NCI-H226 (cell line): ENCODE measurements at places on chromosomes 13 and 19.

DNA sequence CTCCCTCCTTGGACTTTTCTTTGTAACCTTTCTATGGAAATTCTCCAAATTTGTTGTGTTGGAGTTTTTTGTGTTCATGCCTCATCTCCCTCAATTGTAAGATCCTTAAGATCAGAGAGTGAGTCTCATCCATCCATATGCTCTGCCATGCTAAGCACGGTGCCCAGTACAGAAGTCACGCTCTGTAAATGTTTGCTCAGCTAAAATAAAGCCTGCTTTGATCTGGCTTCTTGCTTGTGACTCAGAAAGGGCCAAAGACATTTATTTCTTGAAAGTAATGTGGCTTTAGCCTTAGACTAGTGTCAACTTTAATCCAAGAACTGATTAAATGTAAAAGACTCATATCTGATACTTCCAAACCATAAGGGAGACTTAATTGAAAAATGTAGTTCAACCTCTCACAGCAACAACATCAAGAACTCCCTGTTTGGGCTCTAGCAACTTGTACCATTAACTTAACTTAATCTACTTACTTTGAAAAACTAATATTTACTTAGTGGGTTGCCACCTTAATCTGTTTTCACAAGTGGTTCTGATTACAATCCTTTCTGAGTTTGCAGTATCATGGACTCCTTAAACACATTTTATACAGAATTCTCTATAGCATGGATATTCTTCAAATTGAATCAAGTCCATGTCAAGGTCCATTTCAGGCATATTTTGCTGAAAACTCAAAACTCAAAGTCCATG is 100.2 kb downstream of the KL start:
- DNase-seq, result no peak

DNA sequence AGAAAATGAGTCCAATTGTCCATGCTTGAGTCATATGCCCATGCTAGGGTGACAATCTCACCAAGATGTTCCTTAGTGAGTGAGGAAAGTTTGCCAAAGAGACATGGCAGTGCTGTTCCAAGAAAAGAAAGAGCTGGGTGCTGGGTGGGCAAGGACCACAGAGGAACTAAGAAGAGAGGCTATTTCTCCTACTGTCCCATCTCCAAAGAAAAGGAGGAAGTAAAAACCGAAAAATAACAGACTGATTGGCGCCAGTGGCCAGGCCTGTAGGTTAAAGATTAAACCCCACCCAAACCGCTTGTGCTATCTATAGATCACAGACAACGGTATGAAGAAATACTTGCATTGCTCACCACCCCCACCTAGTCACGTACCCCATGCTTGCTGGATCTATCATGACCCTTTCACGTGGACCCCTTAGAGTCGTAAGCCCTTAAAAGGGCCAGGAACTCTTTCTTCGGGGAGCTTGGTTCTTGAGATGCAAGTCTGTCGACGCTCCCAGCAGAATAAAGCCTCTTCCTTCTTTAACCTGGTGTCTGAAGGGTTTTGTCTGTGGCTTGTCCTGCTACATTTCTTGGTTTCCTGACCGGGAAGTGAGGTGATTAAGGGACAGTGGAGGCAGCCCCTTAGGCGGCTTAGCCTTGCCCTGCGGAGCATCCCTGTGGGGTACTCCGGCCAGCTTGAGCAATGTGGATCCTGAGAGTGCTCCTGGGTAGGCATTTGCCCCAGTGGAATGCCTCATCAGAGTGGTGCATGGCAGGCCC is 606.5 kb downstream of the UQCRFS1 start:
- DNase-seq, result no peak

DNA sequence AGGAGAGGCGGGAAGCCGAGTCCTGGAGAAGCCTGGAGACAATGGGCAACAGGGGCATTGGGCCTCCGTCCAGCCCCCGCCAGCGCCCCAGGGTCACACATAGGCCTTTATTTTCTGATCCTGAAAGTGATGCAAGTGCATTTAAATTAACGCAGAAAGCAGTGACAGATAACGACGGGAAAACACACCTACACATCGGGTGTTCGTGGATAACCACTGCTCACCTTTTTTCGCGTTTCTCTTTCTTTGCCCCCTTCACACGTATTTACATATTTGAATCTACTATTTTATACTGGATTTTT is 30.4 kb upstream of the GRTP1 start:
- no peak for DNase-seq

DNA sequence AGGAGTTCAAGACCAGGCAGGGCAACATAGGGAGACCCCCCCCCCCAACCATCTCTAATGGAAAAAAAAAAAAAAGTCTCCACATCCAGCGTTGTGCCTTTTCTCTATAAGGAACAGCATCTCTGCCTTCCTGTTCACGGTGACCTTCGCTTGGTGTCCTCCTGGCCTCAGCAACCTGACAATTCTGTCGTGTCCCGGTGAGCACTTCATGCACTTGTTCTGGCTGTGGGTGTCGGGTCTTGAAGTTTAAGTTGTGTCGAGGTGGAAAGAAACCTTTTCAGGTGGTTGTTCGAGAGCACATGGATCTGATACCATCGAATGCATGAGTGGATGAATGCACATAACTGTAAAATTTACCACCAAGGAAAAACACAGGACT is 594 bp downstream of the ZNF559 start:
- no peak for DNase-seq

DNA sequence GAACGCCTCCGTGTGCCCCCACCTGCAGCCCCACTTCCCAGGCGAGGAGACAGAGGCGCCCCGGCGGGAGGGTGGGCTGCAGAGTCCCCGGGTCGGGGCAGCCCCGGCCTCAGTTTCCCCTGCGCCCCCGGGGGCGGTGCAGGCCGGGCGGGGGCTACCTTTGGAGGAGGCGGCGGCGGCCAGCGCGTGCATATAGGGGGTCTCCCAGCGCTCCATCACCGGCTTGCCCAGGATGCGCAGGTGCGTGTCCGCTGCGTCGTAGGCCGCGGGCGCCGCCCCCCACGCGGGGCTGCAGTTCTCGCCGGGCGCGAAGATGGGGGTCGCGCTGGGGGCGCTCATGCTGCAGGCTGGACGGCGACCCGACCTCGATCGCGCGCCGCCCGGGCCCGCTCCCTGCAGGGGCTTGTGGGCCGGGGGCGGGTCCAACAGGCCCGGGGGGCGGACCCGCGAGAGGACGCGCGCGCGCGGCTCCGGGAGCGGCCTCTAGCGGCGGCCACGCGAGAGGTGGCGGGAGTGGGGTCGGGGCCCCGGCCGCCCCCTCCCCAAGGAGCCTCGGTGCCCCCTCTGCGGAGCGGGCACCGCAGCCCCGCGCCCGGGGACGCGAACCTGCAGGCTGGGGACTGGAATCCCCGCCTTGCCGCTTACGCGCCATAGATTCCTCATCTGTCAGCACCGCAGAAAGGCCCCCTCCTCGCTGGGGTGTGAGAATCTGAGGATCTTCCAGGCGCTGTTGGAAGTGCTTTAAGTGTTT is at the start of gene GAMT:
Gene GAMT (minus strand): TSS at position 405 of the 751 bp plus-strand sequence. CDS start 66 bp downstream, at position 339.
- DNase-seq, result peak; percentile 31

DNA sequence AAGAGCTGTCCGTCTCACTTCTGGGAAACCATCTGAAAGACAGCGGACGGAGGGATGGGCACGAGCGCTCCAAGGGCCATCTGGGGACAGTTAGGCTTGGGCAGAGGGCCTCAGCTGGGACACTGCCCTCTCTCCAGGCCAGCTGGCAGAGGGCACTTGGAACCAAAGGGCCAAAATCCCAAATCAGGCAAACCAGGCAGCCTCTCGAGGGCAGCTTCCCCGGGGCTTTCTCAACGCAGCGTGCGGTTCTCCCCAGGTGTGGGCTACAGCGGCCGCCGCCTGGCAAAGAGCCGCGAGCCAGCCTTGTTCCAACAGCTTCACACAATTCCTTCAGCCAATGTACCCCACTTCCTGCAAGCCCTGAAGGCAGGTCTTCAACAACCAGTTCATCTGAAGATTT is 5.0 kb downstream of the MLLT1 start:
- no peak for DNase-seq

GRCh38 chr13:30870049-30870884 is 35.8 kb upstream of the MEDAG start:
- peak; percentile 88 for DNase-seq

- DNase-seq, result peak; percentile 24
Observed at GRCh38 chr19:31127134-31127967, 221.9 kb downstream of the TSHZ3 start.

DNA sequence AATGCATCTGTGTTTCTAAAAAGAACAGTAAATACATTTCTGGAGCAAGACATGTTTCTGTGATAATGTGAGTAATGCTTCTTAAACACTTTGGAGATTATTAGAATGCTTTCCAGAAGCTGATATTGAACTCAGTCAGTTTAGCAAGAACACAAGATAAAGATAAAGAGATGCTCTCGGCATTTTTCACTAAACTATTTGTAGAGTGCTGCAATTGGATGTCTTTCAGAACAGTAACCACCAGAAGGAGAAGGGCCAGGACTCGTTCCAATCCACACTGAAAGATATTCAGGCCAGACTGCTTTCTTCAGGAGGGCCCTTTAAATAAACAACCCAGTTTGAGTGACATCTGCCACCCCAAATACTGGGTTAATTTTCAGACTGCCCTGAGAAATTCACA is 456.0 kb downstream of the TBC1D4 start:
- no peak for DNase-seq

GRCh38 chr13:36356058-36356457 is 9.9 kb upstream of the SPART start:
- DNase-seq, result no peak

DNA sequence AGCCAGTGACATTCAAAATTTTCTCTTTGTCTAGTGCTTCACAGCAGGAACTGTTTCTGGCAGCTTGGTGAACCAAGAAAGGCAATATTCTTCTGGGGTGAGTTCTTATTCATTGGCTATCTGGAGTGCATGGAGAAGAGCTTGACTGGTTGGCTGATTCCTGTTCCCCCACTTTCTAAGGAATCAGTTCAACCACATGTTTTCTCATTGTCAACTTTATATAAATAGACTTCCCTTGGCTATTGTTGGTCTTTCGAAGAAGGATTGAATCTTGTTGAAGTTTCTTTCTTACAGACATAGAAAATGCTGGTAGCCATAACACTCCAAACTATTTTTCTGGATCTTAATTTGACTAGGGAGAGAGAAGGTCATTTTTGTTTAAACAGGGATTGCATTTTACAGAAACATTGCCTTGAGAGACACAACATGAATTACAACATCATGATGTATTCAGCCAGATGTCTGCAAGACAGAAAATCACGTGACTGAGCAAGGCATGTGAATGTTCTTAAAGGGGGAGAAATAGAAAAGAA is 85.2 kb downstream of the EDNRB start:
- DNase-seq, result no peak

GRCh38 chr13:114151031-114151430 is 18.6 kb upstream of the RASA3 start:
- no peak for DNase-seq

DNA sequence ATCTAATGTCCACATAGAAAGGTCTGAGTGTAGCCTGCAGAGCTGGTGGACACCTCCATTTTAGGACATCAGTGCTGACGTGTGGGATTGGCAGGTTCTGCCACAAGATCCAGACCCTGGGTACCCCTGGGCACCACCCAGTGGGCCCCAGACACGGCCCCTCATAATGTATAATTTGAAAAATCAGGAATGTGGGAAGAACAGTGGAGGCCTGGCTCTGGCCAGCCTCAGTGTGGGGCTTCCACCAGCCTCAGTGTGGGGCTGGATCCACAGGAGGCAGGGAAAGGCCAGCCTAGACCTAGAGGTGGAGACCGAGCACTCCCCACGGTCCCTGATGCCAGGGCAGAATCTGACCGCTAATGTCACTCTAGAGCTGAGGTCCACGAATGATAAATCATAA is 150.7 kb upstream of the SOX1 start:
- DNase-seq, result no peak

GRCh38 chr19:31099515-31100205 is 249.6 kb downstream of the TSHZ3 start:
- no peak for DNase-seq

DNA sequence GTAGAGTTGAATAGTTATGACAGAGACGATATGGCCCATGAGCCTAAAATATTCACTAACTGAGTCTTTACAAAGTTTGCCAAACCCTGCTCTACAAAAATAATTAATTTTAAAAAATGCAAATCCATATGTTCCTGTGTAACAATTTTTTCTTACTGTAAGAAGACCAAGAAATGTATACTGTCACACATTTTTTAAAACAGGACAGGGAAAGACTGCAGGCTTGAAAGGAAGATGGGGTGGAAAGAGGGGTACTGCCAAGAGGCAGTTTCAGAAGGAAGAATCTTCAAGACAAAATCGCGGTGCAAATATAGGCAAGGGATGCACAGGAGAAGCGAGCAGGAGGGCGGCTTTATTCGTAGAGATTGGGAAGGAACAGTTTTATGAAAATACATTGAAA is 115.7 kb upstream of the KLHL1 start:
- no peak for DNase-seq

DNA sequence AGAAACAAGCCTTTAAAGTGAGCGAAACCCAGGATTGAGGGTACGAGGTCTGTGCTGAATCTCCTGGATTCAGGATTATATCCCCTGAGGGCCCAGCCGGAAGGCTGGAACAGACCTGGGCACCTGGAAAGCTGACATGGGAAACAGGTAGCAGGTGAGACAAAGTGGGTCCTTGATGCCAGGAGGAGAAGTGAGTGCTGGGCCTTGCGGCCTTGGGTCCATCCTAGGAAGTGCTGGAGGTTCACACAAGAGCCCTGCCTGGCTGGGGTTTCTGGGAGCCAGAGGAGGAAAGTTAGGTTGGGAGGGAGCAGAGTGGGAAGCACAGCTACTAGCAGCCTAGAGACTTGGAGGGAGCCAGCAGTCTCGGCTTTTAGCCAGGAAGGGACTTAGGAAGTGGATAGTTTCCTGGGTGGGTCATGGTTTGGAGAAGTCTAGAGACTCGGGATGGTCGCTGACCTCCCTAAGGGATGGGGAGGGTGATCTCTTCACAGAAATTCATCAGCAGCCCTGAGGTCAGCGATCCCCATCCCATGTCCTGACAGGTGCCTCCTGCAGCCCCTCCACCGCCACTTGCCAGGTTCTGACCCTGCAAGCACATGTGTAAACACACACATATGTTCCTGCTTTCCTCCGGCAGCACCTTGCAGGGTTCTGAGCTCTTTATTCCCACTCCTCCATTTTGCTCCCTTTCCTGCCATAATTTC is 29.4 kb upstream of the ZNF492 start:
- DNase-seq, result no peak

GRCh38 chr13:114008964-114009589 is 35.2 kb upstream of the C13orf46 start:
- DNase-seq, result no peak

GRCh38 chr13:80727321-80727975 is 386.5 kb upstream of the SPRY2 start:
- DNase-seq, result peak; percentile 5

DNA sequence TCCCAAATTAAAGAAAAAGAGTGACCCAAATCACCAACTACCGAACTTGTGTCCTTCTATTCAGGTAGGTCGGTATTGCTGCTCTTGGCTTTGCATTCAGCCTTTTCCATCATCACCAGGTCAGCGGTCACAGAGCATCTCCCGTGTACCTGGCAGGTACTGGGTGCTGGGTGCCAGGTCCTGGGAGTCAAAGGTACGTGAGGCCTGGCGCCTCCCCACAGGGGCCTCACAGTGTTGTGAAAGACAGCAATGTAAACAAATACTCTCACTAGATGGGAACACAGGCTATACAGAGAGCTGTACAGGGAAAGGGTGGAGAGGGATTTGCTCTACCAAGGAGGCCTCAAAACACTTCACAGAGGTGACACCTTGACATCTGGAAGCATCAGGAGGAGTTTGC is 86.7 kb downstream of the ZIC5 start:
- DNase-seq, result no peak

- DNase-seq, result no peak
Observed at GRCh38 chr19:4267901-4268815, 10.9 kb upstream of the SHD start.

- no peak for DNase-seq
Observed at GRCh38 chr13:62433660-62434059, 1018.0 kb upstream of the PCDH20 start.

GRCh38 chr13:85148009-85148408 is 651.2 kb downstream of the SLITRK6 start:
- DNase-seq, result no peak
